CD4-positive, alpha-beta T cell (primary cell): ENCODE measurements at places on chromosomes 6 and 20. TPM values are rescaled to one million over a fixed set of nuclear protein-coding genes. Genes with fewer than 3 reads are reported as not detected.

Gene HFE
- 0.08 TPM for total RNA-seq

Gene LPA
- not detected for total RNA-seq

DNA sequence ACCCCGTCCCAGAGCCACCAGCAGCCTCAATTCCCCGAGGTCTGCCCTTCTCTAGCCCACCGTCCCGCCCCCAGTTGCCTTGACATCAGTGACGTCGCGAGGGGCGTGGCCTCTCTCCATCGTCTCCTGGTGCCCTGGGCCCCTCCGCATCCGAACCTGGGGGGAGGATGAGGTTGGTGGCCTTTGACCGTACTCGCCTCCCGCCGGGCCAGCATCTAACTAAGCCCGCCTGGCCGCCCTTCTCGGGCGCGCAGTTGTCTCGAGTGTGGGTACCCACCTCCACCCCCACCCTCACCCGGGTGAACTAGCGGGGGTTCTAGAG, 5.5 kb upstream of the ARMC12 start:
- peak; percentile 97 for DNase-seq

- DNase-seq: no peak
Observed at GRCh38 chr20:44549123-44549522, 27.3 kb upstream of the SERINC3 start.

- DNase-seq: no peak
Observed at GRCh38 chr6:54801669-54802068, 44.9 kb upstream of the FAM83B start.
